NCI-H446 (cell line): ENCODE measurements at places on chromosomes 1 and 21.

DNA sequence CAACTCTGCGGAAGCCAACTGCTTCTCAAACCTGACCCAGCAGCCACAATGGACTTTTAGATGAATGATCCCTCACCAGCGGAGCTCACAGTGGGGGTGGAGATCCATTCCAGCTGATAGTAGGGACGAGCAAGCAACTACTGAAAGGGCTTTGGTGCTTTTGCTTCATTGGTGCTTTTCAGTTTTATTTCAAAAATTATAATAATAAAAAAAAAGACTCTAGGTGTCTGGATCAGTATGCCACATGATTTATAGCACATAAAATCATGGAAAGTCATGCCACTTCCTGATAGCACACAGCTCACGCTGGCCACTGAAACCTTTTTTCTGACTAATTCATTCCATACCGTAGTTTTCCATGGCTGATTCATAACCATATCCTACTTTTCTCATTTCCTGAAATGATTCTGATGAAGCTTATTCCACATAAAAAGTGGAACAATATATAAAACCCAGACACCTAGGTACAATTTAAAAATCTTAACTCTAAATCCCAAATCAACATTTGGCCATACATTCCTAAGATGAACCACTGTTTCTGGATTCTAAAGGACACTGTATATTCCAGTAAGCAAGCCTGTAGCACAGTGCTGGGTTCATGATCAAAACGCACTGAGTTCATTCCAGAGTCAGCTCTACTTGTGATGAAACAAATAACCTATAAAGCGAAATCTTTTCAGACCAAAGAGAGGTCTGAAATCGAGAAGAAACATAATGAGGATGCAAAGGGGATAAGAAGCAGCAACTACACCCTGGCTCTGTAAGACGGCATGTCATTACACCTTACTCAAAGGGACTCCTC, 41.3 kb upstream of the KCNE1 start:
- no peak for DNase-seq

DNA sequence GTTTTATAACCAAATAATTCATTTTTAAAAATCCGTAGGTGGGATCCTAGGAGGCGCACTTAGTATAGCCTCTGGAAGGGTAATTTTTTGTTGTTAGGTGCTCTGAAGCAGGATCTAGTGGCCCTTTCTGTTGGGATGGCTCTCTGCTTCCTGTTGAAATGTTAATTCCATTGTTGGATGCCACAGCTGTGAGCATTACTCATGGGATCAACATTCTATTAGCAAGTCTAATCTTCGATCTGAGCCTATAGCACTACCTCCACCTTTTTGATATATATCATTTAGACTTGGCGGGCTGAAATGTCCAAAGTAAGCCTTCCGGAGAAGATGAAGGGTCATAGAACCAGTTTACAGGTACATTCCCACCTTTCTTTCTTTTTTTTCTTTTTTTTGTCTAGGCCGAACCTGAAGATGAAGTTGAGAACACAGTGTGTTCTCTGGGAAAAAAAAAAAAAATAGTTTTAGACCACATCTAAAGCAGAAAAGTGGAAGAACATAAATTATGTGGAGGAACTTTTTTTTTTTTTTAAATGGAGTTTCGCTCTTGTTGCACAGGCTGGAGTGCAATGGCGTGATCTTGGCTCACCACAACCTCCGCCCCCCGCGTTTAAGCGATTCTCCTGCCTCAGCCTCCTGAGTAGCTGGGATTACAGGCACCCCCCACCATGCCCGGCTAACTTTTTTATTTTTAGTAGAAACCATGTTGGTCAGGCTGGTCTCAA, 1.4 kb downstream of the CXADR start:
- no peak for DNase-seq

- DNase-seq: no peak
Observed at GRCh38 chr21:39796466-39796865, 51.5 kb downstream of the IGSF5 start.

GRCh38 chr1:75079538-75080290, 54.5 kb upstream of the LHX8 start:
- DNase-seq: no peak

GRCh38 chr1:26535201-26535600, 5.6 kb downstream of the RPS6KA1 start:
- DNase-seq: no peak

DNA sequence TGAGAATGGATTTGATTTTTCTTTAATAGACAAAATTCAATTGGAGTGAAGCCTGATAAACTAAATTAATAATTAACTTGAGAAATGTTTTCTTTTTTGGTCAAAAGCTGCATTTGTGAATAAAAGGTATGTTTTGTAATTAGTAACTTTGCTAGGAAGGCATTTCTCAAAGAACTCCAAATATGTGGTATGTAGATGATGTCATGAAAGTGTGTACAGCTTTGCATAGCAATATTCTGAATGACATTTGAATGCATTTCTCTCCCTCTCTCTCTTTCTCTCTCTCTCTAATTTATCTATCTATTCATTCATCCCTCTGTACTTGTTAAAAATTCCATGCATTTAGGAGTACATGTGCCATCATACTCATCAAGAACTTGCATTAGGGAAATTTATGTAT, 109.1 kb upstream of the ADAMTS5 start:
- DNase-seq: no peak

DNA sequence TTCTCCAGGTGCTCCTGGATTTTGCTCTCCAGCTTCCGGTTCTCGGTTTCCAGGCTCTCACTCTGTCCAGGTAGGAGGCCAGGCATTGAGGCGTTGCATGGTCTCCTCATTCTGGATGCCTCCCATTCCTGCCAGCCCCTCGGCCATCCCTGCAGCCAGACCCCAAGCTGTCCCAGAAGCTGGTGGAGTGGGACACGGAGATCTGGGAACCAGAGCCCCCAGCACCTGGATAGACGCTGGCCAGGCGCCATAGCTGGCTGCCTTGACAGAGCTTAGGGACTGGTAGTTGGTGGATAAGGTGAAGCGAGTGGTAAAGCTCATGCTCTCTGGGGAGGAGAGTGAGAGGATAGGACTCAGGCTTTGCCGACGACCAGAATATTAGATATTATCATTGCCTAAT, 29.6 kb downstream of the RAP1A start:
- no peak for DNase-seq
